ENCODE measurements at places on chromosomes 12 and 14. TPM values are rescaled to one million over a fixed set of nuclear protein-coding genes. Genes with fewer than 3 reads are reported as not detected.

The NPC2 gene
- total RNA-seq, result 139 TPM

The ETNK1 gene
- total RNA-seq, result 63.4 TPM

The KITLG gene
- total RNA-seq, result 26.2 TPM

The TTC6 gene
- total RNA-seq, result 0.13 TPM

The ADCK1 gene
- 3.9 TPM for total RNA-seq

The APOF gene
- total RNA-seq, result not detected

The RNF212B gene
- not detected for total RNA-seq

The KRT72 gene
- total RNA-seq, result not detected

The RFX4 gene
- not detected for total RNA-seq

The SIX1 gene
- 1.2 TPM for total RNA-seq

The KRT86 gene
- not detected for total RNA-seq

The SERPINA10 gene
- not detected for total RNA-seq

The RITA1 gene
- total RNA-seq, result 26.3 TPM

The TMEM121 gene
- total RNA-seq, result 5.7 TPM

The MYO1H gene
- total RNA-seq, result not detected

The CD163L1 gene
- total RNA-seq, result 7.8 TPM

The AKAP3 gene
- 0.72 TPM for total RNA-seq

The PAPOLA gene
- 251 TPM for total RNA-seq

The HHIPL1 gene
- total RNA-seq, result 0.80 TPM

The SERPINA4 gene
- not detected for total RNA-seq

The NINJ2 gene
- total RNA-seq, result 1.4 TPM

The CCDC196 gene
- total RNA-seq, result not detected

The OAS1 gene
- 4.0 TPM for total RNA-seq

The FGF6 gene
- not detected for total RNA-seq

The SDR9C7 gene
- not detected for total RNA-seq

The STAT6 gene
- total RNA-seq, result 79.0 TPM

The RIPK3 gene
- 2.1 TPM for total RNA-seq

The PAX9 gene
- total RNA-seq, result 0.07 TPM

The CMKLR1 gene
- total RNA-seq, result 0.07 TPM

The ASB2 gene
- total RNA-seq, result not detected

The TSPAN8 gene
- total RNA-seq, result 0.22 TPM

The RNASE1 gene
- total RNA-seq, result 105 TPM

The CCT2 gene
- 430 TPM for total RNA-seq

The MRPL52 gene
- 73.1 TPM for total RNA-seq

The SAMD15 gene
- total RNA-seq, result 1.7 TPM

The NR1H4 gene
- not detected for total RNA-seq

The FAM186B gene
- 0.43 TPM for total RNA-seq

The LRRK2 gene
- 3.6 TPM for total RNA-seq

Measured in thoracic aorta endothelial cell (primary cell).